ENCODE measurements at places on chromosomes 6 and 20.

DNA sequence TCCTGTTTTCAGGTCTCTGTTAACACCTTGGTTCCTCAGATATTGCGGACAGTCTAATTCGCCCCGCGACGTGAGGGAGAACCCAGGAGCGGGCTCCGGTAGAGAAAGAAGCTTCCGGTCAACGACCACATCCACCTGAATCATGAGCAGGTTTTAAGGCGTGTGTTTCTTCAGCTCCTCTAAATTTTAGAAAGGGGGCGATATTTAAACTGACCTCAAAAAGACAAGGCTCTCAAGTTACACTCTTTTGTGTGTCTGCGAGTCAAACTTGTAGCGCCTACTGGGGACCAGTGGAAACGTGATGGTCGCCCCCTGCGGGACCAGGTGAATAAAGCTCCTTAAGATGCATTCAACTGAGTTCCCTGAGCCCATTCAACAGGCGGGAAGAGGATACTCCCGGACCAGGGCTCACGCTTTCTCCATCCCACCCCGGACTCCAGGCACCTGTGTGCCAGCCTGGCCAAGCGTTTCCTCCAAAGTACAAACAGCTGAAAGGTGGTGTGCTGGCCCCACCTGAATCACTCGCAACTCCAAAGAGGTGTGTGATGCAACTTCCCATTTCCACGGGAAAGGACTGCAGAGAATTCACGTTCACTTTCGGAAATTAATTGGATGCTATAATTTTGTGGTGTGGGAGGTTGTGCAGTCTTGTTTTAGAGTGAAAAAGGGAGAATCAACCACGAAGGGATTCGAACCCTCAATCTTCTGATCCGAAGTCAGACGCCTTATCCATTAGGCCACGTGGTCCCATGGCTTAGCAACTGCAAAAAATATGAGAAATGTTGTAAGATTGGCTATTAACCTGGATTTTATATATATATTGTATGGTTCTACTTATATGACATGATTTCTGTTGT is 17.0 kb downstream of the GPX5 start:
- DNase-seq: peak; percentile 76

GRCh38 chr6:27129917-27130316 is 117.6 kb upstream of the PRSS16 start:
- DNase-seq: no peak

DNA sequence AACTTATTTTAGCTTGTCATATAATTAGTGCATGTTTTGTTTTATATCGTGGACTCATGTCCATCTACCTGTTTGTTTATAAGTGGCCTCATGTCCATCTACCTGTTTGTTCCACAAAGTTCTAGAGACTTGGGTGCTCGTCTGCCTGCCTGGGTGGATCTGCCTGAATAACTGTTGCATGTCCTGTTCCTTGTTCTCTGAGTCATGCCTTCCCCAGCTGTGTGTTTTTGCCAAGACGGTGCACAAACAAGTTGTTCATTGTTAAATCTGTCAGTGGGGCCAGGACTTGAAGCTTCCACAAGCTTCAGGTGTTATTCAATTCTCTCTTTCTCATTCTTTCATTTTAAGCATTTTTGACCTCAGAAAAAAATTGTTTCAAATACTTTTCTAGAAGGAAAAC is 358.0 kb upstream of the CITED2 start:
- no peak for DNase-seq

- no peak for DNase-seq
Measured at GRCh38 chr6:126779331-126779730, 339.1 kb upstream of the RSPO3 start.

DNA sequence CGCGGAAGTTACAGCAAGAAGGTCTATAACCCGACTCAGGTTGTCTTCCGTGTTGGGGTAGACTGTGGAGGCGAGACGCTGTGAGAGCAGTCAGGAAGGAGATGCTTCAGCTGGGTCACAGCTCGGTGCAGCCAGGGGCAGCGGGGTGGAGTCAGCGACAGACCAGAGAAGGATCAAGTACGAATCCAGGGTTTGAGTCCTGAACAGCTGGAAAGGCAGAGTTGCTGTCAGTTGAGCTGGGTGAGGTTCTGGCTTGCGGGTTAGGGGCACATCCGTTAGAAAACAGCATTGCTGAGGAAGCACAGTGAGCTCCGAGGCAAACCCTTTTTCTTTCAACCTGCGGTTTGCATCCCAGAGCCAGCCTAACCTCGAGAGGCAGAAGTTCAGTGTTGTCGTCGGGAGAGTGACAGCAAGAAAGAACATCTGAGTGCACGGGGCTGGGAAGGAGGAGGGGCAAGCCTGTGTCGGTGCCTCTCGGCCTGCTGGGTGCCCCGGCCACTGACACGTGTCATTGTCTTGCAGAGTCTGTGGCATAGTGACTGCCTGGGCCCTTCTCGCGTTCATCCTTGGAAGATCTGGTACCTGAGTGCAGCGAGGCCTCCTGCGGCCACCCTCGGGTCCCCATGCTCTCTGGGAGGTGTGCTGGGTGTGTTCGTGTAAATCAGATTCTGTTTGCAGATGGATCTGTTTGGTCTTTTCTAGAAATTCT is 20.0 kb downstream of the PNLDC1 start:
- no peak for DNase-seq

DNA sequence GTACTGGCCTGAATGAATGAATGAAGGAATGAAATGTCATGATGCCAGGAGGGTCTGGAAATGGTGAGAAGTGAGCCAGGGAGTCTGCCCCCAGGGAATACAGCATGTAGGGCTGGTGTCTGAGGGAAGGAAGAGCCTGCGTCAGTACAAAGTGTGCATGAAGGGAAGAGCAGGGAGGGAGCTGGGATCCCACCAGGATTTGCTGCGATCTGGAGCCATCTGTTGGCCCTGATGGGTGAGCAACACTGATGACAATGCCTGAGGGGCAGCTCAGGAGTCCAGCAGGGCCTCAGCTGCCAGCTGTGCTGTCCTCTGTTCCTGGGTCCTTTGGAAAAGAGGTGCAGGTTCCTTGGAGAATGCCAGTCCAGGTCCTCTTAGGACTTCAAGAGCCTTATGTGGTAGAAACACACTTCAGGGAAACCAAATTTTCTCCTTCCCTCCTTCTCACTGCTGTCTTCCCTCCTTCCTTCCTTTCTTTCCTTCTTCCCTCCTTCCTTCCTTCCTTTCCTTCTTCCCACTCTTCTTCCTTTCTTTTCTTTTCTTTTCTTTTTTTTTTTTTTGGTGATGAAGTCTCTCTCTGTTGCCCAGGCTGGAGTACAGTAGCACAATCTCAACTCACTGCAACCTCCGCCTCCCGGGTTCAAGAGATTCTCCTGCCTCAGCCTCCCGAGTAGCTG is 11.5 kb downstream of the BPI start:
- no peak for DNase-seq

DNA sequence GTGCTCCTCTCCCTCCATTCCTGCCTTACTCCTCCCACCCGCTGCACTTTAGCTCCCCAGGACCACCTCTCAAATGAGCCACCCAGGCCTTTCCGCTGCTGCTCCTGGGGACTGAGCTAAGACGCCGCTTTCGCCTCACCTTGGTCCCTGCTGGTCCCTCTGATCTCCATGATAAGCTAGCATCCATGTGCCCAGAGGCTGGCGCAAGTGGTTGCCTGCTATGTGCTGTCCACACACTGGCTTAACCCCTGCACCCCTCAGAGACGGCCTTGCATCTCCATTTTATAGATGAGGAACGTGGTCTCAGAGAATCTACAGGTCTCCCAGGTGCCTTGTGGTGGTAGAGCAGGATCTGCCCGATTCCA is 160.1 kb upstream of the PMEPA1 start:
- no peak for DNase-seq

- no peak for DNase-seq
Measured at GRCh38 chr6:29759457-29759856, 36.2 kb downstream of the HLA-F start.

DNA sequence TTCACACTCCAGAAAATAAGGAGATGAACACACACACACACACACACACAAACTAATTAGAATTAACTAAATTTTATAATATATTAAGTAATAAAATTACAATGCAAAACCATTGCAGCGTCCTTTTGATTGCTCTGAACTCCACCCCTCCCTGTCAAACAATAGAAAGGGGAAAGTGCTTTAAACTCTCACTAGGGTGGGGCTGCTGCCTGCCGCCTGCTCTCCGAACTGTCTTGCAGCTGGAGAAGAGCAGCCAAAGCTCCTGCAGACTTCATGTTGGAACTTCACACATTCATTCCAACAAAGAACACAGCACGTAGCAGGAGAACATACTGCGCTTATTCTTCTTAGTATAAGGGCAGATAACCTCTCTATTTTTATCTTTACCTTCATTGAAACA is 83.2 kb downstream of the GCLC start:
- DNase-seq: no peak

DNA sequence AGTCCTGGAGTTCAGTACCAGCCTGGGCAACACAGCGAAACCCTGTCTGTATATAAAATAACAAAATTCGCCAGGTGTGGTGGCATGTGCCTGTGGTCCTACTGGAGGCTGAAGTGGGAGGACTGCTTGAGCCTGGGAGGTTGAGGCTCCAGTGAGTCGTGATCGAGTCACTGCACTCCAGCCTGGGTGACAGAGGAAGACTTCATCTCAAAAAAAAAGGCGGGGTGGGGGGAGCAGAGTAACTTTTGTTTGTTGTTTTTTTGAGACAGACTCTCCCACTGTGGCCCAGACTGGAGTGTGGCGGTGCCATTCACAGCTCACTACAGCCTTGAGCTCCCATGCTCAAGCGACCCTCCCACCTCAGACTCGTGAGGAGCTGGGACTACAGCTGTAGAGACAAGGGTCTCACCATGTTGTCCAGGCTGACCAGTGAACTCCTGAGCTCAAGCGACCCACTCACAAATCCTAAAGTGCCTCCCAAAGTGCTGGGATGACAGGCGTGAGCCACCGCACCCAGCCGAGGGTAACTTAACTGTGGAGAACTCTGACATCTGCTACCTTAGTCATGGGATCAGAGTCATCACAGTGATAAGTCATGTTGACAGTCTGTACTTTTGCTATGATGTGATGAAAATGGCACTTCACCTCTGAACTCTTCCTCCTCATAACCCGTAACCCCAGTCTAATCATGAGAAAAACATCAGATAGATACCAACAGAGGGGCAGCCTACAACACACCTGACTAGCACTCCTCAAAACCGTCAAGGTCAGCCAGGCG is 16.5 kb downstream of the PEDS1 start:
- no peak for DNase-seq

DNA sequence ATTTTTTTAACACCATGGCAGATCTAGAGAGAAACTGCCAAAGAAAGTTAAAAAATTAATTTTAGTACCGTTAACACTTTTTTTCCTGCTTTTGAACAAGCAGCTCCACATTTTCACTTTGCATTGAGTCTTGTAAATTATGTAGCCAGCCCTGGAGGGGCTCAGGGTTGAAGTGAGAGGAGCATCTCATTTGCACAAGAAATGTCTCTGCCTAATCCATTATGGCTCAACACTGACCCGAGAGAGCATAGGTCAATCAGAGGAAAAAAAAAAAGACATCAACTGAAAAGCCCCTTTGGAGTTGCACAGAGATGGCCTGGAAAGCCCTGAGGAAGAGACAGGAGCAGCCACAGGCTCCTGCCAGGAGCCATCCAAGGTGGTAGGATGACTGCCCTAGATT is 4.3 kb upstream of the SLPI start:
- DNase-seq: no peak

GRCh38 chr20:61940491-61940890 is 125.2 kb downstream of the TAF4 start:
- DNase-seq: no peak

- DNase-seq: peak; percentile 39
Measured at GRCh38 chr6:30678964-30679726, 6.3 kb upstream of the DHX16 start.

GRCh38 chr6:5132731-5133130 is 47.6 kb downstream of the PPP1R3G start:
- no peak for DNase-seq

DNA sequence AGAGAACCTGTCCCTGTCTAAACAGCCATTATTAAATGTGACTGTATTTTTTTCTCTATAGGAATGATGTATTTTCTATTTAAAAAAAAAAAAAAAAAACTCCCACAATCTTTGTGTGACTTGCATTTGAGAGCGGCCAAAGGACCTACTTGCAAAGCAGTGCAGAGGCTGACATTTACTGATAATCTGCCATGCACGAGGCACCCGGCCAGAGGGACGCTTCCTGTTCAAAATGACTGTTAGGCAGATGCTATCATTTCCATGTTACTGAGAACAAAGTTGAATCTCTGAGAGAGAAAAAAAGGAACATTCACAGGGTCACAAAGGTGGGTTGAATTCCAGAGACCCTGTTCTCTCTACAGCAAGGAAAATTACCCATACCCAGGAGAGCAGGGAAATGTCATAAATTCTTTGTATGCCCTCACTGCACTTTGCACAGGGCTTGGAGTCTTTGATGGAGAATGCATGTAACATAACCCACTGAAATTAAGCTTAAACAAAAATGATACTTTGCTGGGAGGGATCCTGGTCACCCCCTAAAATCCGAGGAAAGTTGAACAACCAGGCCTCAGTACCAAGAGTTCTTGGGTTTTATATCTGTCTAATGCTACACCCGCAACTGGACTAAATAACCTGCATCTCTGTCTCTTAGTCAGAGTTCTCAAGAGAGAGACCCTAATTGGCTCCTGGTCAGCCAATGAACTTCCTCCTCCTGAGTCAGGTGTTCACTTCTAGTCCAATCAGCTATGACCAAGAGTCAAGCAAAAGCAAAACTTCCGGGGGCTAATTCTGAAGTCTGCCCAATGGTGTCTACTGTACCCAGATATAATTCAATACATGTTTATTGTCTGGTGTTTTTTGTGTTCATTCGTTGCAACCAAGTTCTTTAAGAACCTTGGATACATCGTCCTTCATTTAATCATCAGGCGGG is 61.2 kb downstream of the GCLC start:
- DNase-seq: no peak

DNA sequence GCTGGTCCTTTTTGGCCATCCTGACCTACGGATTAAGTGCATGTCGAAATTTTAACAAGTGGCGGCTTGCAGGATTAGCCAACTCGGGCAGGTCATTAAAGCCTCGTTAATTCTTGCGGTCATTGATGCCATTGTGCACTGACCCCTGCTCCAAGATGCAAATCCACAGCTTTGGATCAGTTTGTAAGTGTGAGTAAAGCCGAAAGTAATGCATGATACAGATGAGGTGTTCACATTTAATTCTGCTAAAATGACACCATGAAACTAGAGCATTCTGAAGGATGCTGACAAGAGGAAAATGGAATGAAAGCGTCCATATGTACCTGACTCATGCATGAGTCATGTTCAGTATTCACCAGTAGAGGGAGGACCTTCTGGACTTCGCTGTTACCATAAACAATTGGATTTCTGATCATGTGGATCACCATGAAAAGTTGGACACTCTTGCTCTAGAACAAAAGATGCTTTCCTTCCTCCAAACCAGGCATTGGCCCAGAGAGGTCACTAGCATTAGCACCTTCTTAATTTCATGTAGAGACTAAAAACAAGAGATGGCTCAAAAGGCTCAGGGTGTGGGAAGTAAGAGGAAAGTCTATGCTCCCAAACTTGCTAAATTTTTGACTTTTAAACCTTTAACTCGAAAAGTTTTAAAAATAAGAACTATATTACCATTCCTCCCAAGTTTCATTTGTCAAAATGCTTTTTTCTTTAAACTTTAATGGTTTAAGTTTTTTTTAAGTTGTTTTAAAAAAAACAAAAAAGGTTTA is 48.0 kb downstream of the MUC22 start:
- no peak for DNase-seq
